ENCODE measurements at places on chromosomes 11 and 22.
A peak's percentile ranks its signal among the peaks of the same experiment; 100 is the strongest.

GRCh38 chr11:76838678-76839068, 22.0 kb upstream of the ACER3 start:
- DNase-seq: no peak

GRCh38 chr11:8315463-8315862, 51.8 kb upstream of the LMO1 start:
- DNase-seq: no peak

- DNase-seq: no peak
These were observed 17.2 kb downstream of the FRMD8 start for GRCh38 chr11:65403607-65404121.

GRCh38 chr22:32745251-32745995, 56.1 kb upstream of the TIMP3 start:
- DNase-seq: no peak

DNA sequence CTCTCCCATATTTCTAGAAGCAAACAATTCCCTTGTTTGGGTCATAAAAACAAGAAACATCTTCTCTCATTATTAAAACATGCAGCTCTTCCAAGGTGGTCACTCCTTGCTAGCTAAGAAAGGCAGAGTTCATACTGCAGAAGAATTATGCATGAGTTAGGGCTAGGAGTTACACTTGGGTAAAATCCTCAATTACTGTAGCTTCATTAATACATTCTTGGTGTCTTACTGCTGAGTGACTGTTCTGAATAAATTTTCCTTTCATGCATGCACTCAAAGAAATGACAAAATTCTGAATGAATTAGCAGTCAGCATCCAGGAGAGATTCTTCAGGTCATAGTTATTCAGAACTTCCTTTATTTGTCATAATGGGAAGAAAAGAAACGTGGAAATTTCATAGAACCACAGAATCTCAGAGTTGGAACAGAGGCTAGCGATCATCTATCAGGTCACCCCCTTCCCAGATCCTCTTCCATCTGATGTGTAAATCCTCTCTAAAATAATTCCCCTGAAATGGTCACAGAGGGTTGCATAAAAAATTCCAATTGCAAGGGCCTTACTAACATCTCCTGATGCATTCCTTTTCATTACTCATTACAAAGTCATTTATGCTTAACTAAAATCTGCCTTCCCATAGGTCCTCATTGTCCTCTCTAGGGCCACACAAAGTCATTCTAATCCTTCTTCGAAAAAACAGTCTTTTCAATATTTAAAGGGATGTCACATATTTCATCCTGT, 771.5 kb downstream of the DLG2 start:
- no peak for DNase-seq

- no peak for DNase-seq
These were observed 24.0 kb upstream of the TMEM191C start for GRCh38 chr22:21443057-21443734.

GRCh38 chr22:19655399-19655798, 58.9 kb upstream of the SEPTIN5 start:
- DNase-seq: no peak

- no peak for DNase-seq
These were observed 3.3 kb downstream of the CAPN5 start for GRCh38 chr11:77069969-77070582.

- DNase-seq: no peak
These were observed 2.0 kb downstream of the KCNJ11 start for GRCh38 chr11:17386331-17387084.

DNA sequence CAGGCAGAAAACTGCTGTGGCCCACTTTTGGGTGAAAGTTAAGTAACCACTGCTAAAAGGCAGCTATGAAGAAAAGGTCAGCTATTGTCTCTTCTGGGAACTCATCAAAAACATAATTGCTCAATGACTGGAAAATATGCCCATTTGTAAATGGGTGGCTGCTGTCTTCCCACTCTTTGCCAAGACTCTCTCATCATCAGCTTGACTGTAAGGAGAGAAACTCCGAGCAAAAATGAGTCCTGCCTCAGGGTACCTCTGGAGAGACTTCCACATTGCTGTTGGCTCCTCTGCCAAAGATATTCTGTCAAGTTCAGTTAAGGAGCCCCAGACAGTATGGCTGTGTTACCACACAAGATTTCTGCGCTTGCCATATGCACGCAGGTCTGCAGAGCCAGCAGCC, 138.7 kb downstream of the BBOX1 start:
- DNase-seq: no peak

GRCh38 chr22:50246242-50247175, 1.7 kb upstream of the TUBGCP6 start:
- no peak for DNase-seq

- no peak for DNase-seq
These were observed 6.5 kb downstream of the HMBS start for GRCh38 chr11:119091178-119091577.

GRCh38 chr11:117449111-117449693, 121.5 kb downstream of the CEP164 start:
- DNase-seq: no peak

DNA sequence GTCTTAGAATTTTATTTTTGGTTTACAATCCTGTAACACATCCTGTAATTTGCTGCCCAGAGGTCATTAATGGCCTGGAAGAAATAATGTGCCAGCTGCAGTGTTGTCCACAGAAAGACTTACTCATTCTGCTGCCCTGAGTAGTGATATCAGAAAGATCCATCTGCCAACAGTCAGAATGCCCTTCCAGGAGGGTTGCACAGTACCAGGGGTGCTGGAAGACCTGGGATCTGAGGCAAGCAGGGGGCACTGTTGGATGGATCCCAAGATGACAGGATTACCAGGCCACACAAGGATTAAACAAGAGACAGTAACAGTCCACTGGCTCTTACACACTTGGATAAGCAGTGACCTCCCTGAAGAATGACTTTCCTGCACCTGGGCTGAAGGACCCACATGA, 93.8 kb upstream of the TOP3B start:
- DNase-seq: no peak

- DNase-seq: no peak
These were observed 122.2 kb downstream of the PLEKHA7 start for GRCh38 chr11:16891964-16892363.

- no peak for DNase-seq
These were observed 146.9 kb downstream of the TRIM29 start for GRCh38 chr11:119991022-119991404.

- no peak for DNase-seq
These were observed 8.8 kb downstream of the POU2F3 start for GRCh38 chr11:120248551-120249278.

DNA sequence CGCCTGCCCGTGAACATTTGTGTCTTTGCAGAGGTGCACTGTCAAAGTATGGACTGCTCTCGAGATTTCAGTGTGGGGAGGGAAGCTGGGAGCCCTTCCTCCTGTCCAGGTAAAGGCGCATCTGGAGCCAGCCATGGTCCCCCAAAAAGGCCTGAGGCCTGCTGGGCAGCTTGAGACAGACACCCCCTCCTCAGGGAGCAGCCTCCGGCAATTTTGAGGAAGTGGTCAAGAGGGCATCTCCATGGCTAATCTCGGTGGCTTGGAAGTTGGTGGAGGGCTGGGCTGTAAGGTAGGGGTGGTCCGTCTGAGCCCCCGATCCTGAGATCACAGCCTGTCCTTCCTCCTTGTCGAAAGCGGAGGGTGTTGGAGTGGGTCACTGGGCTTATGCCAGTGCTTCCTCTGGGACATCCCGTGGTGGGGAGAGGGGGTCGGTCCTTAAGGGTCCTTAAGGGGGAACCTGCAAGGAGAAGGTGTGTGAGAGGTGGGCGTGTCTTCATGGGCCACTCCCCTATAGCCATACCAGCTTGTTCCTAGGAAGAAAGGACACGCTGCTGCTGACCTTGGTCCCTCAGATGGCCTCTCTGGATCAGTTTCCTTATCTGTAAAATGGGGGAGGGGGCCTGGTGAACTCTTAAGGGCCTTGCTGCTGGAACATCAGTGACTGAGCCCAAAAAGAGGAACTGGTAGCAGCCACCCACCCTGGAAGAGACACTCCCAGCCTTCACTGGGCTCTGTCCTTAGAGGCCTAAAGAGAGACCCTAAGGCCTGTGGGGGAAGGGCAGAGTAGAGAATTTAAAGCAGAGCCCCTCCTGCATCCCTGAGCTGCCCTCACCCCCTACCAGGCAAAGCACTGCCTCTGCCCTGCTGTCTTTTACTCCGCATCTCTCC, 2.6 kb downstream of the KCNC1 start:
- DNase-seq: no peak

- DNase-seq: no peak
These were observed 25.8 kb upstream of the KCNQ1OT1 start for GRCh38 chr11:2725368-2726300.

DNA sequence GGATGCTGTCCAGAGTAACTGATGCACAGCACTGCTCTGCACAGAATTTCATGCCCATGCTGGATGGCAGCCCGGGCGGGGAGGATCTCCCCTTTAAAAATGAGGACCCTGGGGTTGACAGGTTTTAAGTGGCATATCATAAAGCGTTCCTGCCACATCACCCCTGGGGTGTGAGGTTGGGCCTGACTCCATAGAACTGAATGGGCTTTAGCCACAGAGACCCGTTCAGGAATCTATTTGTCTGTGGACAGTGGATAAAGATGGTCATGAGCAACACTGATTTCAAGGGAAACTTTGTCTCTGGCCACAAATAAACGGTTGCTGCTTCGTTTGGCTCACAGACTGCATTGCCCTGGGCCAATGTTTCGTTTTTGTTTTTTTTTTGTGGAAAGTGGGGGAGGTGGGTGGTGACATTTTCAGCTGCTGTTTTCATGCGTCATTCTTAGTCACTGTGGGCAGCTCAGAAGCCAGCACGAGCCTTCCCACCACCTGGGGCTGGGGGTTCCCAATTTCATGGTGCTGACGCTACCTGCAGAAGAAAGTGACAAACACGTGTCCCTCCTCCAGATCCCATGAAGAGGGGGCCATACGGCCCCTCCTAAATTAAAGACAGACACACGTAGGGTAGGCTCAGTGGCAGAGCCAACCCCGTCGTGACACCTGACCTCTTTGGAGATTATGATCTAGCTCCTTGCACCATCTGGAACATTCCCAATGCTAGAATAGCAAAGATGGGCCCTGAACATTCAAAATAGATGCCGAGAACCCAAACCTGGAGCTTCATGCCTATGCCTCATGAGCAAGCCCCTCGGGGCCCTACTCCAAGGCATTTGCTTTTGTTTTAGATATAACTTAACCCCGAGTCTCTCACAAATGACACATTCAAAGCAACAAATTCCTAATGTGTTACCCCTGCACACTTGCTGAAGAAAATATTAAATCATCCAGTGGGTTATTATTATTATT, 54.8 kb upstream of the PHF21B start:
- no peak for DNase-seq

GRCh38 chr22:36552289-36552688, 23.3 kb upstream of the EIF3D start:
- DNase-seq: no peak

DNA sequence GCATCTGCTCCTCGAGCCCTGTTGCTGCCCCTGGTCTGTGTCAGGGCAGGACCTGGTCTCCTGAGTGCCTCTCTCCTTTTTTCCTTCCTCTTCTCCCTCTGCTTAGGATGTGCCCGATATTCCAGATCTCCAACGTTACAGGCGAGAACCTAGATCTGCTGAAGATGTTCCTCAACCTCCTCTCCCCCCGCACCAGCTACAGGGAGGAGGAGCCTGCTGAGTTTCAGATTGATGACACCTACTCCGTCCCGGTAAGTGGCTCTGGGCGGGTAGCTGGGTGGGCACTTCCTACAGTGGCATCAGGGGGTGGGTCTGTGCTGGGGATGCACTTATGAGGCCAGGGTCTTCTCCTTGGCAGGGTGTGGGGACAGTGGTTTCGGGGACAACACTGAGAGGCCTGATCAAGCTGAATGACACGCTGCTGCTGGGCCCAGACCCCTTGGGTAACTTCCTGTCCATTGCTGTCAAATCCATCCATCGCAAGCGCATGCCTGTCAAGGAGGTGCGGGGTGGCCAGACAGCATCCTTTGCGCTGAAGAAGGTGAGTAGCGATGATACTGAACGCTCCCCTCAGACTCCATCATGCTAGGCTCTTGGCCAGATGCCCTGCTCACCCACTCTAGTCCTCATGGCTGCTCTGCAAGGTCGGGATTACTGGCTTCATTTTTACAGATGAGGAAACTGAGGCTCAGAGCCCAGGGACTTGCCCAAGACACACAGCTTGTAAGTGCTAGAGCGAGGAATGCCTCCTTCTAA, 20.3 kb downstream of the GTPBP1 start:
- no peak for DNase-seq

DNA sequence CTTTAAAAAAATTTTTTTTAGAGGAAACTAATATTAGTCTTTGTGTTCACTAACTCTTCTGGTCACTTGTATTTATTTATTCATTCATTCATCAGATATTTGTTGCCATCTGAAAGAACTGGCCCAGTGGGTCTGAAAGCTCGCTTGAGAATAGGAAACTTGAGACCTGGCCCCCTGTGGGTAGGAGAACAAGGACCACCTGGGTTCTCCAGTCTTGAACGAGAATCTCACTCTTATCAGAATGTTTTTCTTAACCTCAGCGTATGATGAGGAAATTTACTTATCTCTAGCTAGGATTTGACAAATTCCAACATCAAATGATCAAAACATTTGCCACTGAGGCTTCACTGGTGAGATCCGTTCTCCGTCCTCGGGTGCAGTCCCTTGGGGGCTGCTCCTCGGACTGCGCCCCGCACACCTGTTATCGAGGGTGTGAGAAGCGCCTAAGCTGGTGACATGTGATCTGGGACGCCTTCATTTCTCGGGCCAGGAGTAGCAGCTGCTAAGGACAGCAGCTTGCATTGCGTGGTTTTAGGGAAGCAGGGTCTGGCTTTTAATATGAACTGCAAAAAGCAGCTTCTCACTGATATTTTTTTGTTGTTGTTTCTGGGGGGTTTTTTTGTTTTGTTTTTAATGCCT, 6.3 kb downstream of the C22orf31 start:
- DNase-seq: no peak

DNA sequence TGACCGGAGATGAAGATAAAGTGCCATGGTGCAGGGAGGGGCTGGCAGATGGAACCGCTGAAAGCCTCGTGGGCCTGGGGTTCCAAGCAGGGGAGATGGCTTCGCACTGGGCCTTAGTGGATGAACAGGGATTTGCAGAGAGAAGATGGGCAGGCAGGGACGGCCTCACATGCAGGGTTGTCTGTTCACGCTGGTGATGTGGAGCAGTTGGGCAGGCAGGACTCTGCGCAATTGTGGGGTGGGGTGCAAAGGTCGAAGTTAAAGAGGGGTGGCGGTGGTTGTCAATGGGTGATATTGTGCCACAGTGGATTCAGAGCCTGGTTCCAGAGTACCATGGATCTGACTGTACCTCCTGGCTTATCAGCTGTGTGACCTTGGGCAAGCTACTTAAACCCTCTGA, 7.9 kb downstream of the MB start:
- no peak for DNase-seq

DNA sequence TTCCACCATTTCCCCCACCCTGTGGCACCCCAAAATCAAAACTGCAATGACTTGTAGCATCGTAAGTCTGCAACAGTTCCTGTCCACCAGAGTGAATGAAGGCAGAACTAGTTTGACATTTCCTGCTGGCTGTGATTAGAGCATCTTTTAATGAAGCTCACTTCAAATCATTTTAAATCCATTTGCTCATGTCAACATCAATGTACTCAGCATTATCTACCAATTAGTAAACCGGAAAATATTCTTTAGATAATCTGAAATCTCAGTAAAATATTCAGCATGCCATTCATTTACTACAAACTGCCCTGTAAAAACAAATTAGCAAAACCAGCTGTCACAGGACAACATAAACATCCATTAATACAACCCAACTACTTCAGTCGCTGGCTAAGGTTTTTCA, 38.1 kb downstream of the CADM1 start:
- DNase-seq: no peak

GRCh38 chr22:35996596-35996995, 32.0 kb downstream of the RBFOX2 start:
- DNase-seq: no peak

- DNase-seq: no peak
These were observed 26.0 kb downstream of the SLC22A6 start for GRCh38 chr11:62958547-62959421.

GRCh38 chr11:77066229-77067042, at the start of gene CAPN5:
CAPN5 (plus strand) TSS chr11:77066971; CDS start chr11:77084887, 17,916 bp downstream.
- DNase-seq: peak; percentile 73

Data from stimulated activated CD8-positive, alpha-beta memory T cell treated with anti-CD3 and anti-CD28 coated beads, Interleukin-7, amount 100 ng/mL, for 1 hour (primary cell).